Breast epithelium (tissue), 4 donors: ENCODE measurements at places on chromosomes 4 and X.

DNA sequence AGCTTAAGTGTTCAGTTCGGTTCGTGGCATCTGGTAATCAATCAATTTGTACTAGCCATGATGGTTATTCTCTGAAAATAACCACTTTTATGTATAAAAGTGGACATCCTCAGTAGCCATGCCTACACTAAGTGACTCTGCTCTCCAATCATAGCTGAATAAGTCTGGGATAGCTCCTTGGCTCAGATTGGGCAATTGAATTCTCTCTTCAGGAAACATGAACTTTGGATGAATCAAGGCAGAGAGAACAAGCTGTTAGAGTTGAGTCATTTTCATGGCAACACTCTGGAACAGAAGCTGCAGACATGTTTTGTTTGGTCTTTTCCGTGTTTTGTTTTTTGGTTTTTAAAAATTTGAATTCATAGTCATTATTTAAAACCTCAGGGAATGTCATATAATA lies 66.8 kb upstream of the TMEM164 start:
- DNase-seq: no peak

DNA sequence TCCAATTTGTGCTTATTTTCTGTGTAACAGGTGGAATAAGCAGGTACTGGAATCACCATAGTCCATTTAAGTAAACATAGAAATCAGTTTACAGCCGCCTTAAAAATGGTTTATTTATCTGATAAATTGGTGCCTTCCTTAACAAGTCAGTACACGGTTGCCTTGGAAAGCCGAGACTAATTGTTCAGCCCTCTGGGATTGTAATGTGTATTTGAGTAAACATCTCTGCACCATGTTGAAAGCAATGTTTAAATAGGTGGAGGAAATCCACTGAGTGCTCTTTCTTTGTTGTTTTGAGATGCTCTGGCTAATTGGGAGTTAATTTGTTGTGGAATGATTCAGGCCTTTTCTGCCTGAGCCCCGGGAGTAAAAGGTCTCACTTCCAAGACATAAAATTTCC lies 45.7 kb upstream of the ADRA2C start:
- no peak for DNase-seq

- no peak for DNase-seq
Measured at GRCh38 chrX:250965-251364, 30.2 kb upstream of the PLCXD1 start.

DNA sequence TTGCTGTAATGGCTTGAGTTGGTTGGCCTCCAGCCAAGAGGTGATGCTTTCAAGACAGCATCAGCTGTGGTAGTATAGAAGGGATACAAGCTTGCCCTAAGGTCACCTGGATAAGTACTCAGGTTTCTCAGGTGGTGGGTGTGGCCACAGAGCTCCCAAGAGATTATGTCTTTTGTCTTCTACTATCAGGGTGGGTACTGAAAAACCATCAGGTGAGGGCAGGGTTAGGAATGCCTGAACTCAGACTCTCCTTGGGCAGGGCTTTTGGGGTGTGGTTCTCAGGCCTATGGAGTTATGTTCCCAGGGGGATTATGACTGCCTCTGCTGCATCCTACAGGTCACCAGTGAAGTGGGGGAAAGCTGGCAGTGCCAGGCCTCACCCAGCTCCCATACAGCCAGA lies 654.6 kb upstream of the GALNT7 start:
- no peak for DNase-seq

- DNase-seq: no peak
Measured at GRCh38 chrX:68462197-68462596, 28.9 kb upstream of the OPHN1 start.

- DNase-seq: no peak
Measured at GRCh38 chr4:675036-675882, 917 bp downstream of the MYL5 start.

DNA sequence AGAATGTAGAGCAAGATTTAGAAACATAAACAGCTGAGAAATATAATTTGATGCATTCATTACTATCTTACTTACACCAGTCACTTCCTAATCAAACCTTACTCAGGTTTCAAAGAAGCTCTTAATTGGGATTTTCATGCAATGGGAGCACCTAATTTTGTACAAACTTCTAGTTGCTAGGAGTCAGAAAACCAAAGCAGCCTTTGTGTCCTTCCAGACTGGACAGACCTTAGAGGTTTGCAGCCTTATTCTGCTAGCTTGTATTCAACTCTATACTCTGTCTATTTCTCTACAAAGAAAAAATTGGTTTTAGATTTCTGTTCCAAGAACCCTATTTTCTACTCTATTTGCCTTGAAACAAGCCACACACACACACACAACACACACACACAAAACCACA lies 19.4 kb downstream of the GABRA2 start:
- DNase-seq: no peak
